ENCODE measurements at places on chromosomes 6 and 20.

DNA sequence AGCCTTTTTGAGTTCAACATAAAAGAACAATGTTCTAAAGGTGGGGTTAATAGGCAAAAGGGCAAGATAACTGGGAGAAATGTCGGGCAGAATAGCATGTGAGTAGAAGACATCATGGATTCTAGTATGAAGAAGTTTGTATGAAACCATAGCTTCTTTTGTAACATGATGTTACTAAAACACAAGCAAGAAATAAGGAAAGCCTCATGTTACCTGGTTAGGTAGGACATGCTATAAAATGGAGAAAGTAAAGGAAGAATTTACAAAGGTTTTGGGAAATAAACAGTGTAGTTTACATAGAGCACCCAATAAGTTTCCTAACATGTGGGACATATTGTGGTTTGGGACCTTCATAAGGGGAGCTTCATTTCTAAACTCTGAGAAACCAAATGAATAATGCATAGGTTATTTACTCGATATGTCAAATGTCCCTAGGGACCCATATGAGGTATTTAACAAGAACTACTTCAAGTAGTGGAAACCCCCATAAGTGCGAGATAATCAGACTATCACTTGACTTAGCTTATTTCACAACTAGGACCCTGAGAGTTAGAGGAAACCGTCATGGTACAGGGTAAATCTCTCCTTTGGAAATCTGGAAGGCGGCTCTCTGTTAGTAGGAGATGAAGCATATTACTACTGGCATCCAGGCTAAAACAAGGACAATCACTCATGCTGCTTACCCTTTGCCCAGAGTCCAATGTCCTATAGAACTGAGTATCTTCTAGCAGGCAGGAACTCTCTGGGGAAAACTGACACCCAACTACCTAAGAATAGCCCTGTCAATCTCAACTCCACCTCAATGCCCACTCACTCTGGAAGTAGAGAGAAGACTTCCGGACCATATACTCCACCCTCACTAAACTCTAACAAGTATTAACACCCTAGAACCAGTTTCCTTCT is 57.5 kb downstream of the ILRUN start:
- DNase-seq: no peak

- no peak for DNase-seq
Measured at GRCh38 chr20:23924751-23925150, 45.2 kb upstream of the CST5 start.

GRCh38 chr20:51695574-51696303 is 72.5 kb downstream of the ATP9A start:
- DNase-seq: no peak

DNA sequence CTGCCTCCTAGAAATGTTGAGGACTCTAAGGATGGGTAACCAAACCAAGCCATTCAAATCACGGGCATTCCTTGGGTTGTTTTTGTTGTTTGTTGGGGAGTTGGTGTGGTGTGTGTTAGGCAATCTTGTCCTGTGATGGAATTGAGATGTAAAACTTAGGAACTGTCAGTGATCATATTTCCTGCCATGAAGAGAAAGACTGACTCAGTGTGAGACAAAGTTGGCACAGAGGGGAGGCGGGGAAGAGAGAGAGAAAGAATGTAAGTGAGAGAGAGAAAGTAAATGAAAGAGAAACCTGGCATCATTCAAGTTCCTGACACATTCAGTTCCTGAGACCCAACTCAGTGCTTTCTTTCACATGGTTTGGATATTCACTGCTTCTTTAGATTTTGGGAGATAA is 21.6 kb upstream of the FBXO30 start:
- DNase-seq: no peak

DNA sequence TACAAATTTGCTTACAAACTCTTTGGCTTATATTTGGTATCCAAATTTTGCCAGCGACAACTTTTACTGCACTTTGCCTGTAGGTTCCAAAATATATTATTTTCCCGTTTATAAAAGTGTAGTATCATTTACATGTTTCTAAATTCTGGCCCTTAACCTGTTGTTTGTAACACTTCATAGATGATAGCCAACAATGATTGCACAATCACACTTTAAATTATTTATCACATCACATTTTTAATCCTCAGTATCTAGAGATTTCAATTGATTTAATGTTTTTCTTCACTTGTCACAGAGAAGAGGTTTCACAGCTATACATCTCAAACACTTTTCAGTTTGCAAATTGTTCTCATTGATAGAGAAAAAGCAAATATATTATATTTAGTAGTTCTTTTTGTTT is 1151.2 kb upstream of the EYS start:
- DNase-seq: no peak

DNA sequence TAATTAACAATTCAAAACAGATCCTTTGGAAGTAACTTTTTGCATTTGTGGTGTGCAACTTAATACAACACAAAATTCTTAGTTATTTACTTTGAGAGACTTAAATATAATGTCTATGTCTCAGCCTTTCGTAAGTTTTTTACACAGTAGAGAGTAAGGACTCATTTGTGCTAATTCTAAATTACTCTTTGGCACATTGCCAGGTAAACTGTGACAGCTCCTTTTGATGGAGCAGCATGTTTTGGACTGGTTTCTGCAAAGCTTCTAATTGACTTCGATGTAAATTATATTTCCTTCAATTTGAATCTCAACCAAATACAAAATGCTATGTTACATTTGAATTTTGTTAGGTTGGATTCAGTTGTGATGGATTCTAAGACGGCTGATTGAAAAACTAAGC is 450.7 kb upstream of the OPRM1 start:
- no peak for DNase-seq

DNA sequence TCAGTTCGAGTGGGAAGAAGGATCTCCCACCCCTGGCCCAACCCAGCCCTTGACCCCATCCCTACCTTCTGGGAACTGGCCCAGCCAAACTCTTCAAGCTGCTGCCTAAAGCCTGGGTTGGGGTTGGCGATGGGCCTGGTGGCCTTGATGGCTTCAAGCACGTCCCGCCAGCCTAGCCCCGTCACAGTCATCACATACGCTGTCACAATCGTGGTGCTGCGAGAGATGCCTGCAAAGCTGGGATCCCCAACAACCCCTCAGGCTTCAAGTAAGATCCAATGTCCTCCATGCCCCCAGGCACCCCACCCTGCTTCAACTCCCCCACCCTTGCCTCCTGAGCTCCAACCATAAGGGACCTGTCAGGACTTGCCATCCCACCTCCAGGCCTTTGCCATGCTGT is 7.8 kb downstream of the DUSP15 start:
- no peak for DNase-seq

DNA sequence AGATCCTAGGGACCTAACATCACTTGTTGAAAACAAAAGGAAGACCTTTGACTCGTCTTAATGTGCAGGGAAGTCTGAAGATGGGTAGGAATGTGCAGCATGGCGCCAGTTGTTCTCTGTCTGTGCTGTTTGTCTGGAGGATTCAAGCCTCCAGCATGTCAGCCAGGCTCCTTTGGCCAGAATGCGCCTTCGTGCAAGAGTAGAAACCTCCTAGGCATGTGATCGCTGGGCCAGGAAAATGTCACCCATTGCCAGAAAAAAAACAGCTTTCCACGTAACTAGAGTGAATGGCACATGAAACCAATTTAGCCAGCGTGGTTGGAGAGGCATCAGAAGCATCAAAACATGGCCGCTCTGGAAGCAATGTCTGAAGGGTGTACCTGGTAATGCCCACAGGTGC is 132.7 kb downstream of the EDN1 start:
- DNase-seq: no peak

DNA sequence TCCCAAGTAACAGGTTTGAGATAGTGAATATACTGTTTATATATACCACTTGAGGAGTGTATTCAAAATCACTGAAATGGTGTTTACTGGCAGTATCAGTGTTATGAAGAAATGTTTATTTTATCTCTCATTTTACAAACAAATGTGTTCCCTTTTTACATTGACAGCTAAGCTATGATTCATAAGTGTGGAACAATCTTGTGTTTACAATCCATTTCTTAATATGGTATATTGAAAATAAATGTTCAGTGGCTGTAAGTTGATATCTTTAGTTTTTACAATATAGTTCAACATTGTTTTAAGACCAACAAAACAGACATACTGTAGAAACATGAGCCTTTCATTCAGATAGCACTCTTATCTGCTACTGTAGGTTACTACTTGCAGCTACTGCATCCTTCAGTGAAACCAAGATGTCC is 14.3 kb downstream of the PHF3 start:
- DNase-seq: no peak

DNA sequence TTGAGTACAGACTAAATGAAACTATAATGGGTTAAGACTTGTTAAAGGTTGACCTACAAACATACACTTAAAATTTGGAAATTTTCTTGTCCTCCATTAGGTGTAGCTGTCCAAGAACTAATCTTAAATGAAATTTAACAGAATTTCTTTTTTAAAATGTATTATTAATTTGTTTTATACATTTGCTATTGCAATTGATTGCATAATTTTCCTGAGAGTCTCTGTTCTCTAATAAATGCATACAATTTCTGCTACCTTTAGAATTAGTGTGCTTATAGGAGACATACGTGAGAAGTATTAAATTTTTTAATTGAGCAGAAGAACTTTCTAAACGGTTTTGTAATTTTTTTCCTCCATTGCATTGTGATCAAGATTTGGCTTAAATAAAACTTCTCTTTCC is 1.5 kb downstream of the FAM135A start:
- DNase-seq: no peak

DNA sequence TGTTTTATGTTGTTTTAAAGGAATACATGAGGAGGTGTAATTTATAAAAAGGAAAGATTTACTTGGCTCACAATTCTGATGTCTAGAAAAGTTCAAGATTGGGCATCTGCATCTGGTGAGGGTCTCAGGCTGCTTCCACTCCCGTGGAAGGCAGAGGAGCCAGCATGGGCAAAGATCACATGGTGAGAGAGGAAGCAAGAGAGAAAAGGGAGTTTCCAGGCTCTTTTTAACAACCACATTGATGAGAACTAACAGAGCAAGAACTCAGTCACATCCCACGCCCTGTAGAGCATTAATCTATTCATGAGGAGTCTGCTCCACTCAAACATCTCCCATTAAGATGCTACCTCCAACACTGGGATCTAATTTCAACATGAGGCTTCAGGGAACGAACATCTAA is 1666.3 kb downstream of the HACE1 start:
- no peak for DNase-seq

GRCh38 chr6:1395941-1396908 is 6.8 kb downstream of the FOXF2 start:
- no peak for DNase-seq

DNA sequence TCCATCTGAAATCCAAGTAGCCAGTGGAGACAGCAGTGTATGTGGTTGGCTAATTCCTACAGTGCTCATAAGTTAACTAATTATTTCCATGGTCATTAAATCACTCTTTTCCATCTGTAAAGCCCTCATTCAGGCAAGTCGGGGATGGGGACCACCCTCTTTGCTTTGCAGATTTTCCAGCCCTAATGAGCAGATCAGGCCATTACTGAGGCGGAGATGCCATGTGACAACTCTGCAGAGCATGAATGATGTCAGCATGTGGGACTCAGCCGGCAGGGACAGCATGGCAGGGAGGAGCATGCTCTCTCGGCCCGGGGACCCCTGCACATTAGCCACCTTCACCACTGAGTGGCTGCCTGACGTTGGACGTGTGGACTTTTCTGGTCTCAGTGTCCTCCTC is 623.3 kb upstream of the CDH4 start:
- no peak for DNase-seq

DNA sequence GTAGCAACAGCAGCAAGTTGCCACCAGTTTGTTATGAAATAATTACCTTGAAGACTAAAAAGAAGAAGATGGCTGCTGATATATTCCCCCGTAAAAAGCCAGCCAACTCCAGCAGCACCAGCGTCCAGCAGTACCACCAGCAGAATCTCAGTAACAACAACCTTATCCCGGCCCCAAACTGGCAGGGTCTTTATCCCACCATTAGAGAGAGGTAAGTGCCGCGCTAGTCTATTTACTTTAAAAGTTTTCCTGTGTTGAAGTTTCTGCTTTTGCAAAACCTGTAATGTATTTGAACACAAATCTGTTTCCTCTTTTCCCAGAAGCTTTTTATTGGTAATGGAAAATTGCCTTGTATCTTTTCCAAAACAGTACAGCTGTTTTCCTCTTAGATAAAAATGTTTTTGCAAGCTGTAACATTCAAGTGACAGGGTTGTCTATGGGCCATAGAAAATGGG is 725 bp downstream of the BTBD3 start:
- DNase-seq: no peak

DNA sequence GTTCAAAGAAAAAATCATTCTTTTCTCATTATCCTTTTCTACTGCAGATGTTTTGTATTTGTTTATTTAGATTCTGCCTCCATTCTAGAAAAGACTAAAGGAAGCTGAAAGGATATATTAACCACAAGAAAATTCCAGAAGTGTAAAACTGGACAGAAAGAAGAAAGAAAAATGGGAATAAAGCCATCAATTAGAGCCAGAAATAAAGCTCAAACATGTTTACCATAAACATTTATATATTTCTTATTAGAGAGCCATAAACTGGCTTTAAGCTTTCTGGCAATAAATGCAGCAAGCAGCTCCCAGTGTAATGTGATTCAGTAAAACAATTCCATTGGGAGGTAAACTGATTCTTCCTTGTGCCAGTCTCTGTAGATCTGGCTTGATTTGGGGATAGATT is 244.1 kb downstream of the PTPRK start:
- no peak for DNase-seq

- DNase-seq: no peak
Measured at GRCh38 chr6:168450917-168451316, 9.9 kb downstream of the SMOC2 start.

DNA sequence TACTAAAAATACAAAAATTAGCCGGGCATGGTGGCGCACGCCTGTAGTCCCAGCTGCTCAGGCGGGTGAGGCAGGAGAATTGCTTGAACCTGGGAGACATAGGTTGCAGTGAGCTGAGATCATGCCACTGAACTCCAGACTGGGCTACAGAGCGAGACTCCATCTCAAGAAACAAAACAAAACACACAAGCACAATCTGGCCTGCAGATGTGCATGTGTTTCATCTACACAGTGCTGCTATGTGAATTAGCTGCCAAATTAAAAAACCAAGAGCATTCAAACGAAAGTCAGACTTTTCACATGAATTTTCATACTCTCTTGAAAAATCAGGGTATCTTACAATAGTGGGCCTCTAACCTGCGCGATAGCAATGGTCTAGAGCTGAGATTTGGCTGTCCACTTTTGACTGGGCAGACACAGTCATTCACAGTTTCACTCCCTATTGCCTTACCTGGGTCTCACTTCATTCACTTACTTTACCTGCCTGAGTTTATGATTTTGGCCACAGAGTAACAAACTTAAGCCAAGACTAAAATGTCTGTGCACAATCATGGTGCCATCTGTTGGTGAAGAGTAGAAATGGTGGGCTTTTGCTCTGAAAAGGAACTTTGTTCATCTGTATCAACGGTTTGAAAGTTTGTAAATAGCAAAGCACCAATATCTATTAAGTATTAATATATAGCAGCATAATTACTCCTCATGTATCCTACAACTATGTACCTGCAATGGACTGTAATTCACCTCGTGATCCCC is 138.5 kb upstream of the UST start:
- DNase-seq: no peak

GRCh38 chr6:139392794-139393193 is 18.3 kb upstream of the CITED2 start:
- no peak for DNase-seq

DNA sequence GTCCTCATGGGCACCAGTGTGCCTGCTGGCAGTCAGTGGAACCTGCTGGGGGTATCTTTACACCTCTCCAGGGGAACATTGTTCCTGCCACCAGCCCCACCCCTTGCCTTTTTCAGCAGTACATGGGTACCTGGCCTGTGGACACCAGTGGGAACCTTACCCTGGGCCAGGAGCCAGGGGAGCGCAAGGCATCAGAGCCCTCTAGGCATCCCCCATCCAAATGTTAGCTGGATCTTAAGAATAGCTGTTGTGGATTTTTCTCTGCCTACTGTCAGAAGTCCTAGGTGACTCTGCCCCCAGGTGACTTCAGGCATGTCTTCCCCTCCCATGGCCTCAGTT is 38.8 kb upstream of the ID1 start:
- DNase-seq: no peak

Data from CD4-positive, alpha-beta T cell treated with Interleukin-15 for 4 hours (primary cell).